Epithelial cell of proximal tubule (primary cell): ENCODE measurements at places on chromosomes 2 and 18. TPM values are rescaled to one million over a fixed set of nuclear protein-coding genes. Genes with fewer than 3 reads are reported as not detected.

Gene SPC25
- total RNA-seq = 39.7 and 42.1 TPM in 2 replicates

Gene NT5DC4
- not detected in 2 replicates for total RNA-seq

Gene SPATA3
- not detected in 2 replicates for total RNA-seq

Gene DYTN
- not detected in 2 replicates for total RNA-seq

Gene DTNB
- 4.8 and 5.6 TPM in 2 replicates for total RNA-seq

Gene REG1A
- total RNA-seq = not detected in 2 replicates

Gene TPO
- total RNA-seq = not detected in 2 replicates

Gene TANC1
- total RNA-seq = 11.9 and 14.3 TPM in 2 replicates

Gene ANKAR
- 1.4 and 2.0 TPM in 2 replicates for total RNA-seq

Gene TEX44
- total RNA-seq = not detected in 2 replicates

Gene C2orf66
- total RNA-seq = not detected in 2 replicates

Gene MDH1
- 209 and 227 TPM in 2 replicates for total RNA-seq

Gene SSB
- 101 and 110 TPM in 2 replicates for total RNA-seq
